ENCODE measurements at places on chromosomes 2 and 18.

GRCh38 chr2:168705534-168706470 lies 96.6 kb upstream of the NOSTRIN start:
- DNase-seq, result no peak

GRCh38 chr2:161915121-161915520 lies 158.9 kb downstream of the DPP4 start:
- no peak for DNase-seq

- no peak for DNase-seq
Measured at GRCh38 chr18:48766026-48766425, 184.7 kb downstream of the SMAD7 start.

GRCh38 chr2:8568543-8569302 lies 113.1 kb upstream of the ID2 start:
- no peak for DNase-seq

- DNase-seq, result no peak
Measured at GRCh38 chr2:203741566-203741965, 35.1 kb downstream of the CD28 start.

DNA sequence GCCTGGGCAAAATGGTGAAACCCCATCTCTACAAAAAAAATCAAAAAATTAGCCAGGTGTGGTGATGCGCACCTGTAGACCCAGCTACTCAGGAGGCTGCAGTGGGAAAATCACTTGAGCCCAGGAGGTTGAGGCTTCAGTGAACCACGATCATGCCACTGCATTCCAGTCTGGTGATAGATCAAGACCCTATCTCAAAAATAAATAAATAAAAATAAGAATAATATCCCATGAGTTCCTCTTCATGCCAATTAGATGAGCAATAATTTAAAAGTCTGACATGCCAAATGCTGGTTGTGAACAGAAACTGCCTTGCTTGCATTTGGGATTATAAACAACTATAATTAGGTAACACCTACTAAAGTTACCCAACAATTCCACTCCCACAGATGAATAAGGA lies 22.1 kb upstream of the ANKRD44 start:
- no peak for DNase-seq

GRCh38 chr18:34122724-34123334 lies 101.9 kb downstream of the NOL4 start:
- DNase-seq, result peak; percentile 23

DNA sequence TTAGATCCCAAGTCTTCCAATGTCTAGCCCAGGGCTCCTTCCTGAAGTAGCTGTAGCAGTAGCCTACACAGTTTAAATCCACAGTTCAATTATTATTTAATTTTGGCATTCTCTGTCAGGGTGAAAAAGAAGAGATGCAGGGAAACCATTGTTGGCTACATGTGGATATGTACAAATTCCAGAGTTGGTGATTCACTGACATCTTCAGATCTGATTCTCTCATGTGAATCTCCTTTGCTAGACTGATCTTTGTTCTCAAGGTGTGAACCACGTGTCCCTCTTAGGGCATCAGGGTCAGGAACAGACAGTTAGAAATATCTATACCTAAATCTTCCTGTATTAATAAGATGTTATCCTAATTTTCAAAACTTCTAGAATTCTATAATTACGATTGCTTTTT lies 36.7 kb downstream of the ADCYAP1 start:
- DNase-seq, result no peak

GRCh38 chr2:149049142-149049541 lies 10.6 kb downstream of the LYPD6B start:
- DNase-seq, result no peak

Data from right hindlimb (tissue), 1 donor.